Hematopoietic multipotent progenitor cell treated with erythropoietin and hydrocortisone succinate and interleukin-3 and kit ligand, for 15 days (in vitro differentiated cells): ENCODE measurements at places on chromosomes 6 and 20.

DNA sequence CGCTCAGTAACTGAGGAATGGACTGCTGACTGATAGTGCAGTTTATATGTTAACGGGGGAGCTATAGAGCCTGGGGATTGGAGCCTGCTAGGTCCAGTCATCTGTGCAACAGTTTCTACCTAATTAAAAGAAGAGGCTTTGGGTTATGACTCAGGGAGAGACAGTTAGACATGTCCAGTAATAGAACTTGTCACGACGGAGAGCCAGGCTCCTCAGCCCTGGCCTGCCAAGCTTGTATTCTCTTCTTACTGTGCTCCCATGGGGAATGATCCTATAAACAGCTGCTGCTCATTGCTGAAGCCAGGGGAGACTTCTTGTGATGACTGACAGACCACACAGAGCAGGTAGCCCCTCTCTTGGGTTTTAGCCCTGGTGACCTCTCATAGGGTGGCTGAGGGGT is 69.3 kb downstream of the SYNJ2 start:
- DNase-seq = no peak

DNA sequence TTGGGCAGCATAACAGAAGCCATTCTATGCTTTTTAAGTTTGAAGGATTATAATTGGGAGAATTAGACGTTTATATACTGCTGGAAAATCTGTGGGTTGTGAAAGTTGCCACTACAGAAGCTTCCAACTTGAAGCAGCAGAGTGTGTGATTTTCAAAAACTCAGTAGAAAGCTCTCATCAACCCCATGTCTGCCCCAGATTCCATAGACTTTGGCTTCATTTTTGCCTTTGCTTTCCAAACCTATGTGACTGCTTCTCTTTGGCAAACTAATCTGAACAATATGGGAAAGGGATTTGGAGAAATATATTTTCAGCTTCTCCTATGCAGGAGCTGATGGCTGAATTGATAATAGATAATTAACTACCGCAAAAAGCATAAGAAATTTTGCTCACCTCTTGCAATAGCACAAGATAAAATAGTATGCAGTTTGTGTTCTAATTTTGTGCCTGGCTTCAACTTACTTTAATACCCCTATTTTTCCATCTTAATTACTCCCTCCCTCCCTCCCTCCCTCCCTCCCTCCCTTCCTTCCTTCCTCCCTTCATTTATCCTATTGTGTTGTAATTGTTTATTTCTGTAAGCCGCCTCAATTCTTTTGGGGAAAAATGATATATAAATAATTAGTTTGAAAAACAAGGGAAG is 214.1 kb upstream of the HS3ST5 start:
- DNase-seq = no peak

- no peak for DNase-seq
Observed at GRCh38 chr6:28254121-28254519, 2.1 kb upstream of the ZKSCAN4 start.

DNA sequence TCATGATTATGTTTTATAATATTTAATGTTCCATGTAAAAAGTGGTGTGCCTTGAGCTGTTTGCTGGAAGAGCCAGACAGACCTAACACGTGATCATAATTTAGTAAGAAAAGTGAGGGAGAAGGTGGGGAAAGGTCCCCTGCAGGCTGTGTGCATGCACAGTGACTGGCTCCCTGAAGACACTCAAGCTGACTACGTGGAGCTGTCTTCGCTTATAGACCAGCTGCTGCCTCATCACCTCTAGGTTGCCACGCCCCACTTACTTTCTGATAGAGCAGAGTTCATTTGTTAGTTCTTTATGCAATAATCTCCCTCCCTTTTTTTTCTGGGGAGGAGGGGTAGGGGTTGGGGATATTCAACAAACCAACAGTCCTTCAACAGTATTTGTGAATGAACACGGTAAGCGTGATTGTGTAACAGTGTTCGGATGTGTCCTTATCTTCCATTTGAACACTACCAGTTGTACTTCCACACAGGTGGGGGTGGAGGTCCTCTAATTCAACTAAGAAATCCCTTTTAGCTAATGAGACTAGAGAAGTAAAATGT is 157.3 kb downstream of the BACH2 start:
- DNase-seq = no peak

DNA sequence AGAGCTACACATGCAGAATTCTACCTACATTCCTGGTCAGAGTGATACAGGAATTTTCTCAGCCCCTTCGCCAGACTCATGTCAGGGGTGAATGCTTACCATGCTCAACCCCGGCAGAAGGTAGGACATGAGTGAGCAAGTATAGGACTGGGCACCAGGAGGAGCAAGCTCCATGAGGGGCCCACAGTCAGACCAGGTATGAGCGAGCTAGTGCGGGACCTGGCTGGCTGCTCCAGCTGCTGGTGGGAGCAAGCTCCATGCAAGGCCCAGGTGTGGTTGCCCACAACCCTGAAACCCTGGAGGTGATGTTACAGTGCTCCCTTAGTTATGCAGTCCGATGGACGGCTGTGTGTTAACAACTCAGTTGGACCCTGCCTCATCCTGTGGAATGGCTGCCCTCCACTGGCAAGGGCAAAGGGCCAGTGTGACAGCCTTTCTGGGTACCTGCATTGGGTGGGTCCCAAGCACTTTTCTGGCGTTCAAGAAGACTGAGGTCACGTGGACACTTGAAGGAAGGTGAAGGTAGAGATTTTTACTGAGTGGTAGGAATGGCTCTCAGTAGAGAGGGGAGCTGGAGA is 503.5 kb upstream of the CITED2 start:
- DNase-seq = no peak

DNA sequence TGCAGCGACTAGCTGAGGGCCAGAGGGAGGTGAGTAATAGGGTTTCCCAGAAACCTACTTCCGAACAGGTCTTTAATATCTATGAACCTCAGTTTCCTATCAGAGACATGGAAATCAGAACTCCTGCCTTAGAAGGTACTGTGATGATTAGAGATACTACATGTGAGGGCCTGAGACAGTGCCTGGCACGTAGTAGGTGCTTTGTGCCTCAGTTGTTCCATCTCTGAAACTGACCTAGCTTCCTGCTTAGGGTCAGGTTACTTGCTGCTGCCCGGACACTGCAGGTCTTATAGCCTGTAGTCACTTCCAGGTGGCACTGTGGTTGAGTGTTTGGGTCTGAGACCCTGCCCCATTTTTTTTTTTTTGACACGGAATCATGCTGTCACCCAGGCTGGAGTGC is 20.9 kb downstream of the RAB44 start:
- no peak for DNase-seq

DNA sequence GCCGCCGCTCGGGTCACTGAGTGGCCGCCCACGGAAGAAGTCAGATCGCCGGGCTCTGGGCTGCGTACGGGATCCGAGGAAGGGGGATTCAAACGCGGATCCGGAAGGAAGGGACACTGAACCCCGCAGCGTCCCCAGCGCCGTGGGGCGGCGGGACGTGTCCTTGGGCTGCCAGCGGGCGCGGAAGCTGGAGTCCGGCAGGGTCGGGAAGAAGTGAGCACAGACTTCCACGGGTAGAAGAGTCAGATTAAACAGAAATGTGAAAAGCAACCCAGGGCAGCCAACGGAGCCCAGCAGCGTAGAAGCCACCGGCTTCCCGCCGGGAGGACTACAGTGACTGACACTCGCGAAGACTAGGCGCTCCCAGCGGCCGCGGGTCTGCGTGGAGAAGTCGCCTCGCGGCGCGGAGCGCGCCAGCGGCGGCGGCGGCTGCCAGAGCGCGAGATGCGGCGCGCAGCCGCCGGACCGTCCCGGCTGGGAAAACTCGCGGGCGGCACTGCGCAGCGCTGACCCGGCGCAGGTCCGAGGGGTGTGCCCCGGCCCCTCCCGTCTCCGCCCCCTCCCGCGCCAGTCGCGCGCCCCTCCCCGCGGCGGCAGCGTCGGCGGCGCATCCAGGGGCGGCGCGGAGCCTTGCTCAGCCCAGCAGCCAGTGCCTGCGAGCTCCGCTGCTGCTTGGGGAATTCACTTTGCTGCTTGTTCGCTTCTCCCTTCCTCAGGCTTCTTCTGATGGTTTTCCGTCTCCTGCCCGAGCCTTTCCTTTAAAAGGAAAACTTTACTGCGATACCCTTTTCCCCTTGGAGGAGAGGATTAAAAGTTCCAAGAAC is at the start of gene SAMD5:
TSS of gene SAMD5 (plus strand) at position 649 of the 824 bp plus-strand sequence. CDS start 239 bp downstream, outside the sequence.
- DNase-seq = no peak

- DNase-seq = no peak
Observed at GRCh38 chr6:46989398-46989797, 52.7 kb downstream of the ADGRF1 start.

- no peak for DNase-seq
Observed at GRCh38 chr6:168648240-168649125, 207.5 kb downstream of the SMOC2 start.

- DNase-seq = no peak
Observed at GRCh38 chr6:17039266-17039665, 62.6 kb upstream of the STMND1 start.

- peak; percentile 76 for DNase-seq
Observed at GRCh38 chr20:4068708-4069107, 53.4 kb upstream of the RNF24 start.

DNA sequence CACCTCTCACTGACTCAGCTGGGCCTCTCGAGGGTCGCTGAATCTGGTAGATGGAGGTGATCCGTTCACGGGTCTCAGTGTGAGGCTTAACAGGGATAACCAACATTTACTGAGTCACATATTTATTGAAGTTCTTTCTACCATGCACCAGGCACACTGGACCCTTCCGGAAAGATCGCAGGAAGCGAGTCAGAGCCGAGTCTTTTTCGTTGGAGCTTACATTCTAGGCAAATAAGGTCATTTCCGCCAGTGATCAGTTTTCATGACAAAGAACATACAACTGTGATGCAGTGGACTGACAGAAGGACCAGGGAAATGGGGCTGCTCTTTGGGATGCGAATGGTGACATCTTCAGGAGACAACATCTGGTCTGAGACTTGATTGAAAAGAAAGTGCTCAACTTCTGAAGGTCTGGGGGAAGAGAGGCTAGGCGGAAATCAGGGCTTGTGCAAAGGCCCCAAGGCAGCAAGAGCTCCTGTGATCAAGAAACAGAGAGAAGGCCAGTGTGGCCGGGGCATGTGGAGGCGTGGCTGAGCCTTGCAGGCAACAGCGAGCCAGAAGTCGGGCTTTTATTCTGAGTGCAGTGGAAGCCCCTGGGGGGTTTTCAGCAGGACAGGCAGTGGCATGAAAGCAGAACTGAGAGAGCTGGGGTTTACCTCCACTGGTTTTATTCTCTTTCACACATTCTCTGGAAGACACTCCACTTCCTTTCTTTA is 56.7 kb downstream of the APCDD1L start:
- no peak for DNase-seq

DNA sequence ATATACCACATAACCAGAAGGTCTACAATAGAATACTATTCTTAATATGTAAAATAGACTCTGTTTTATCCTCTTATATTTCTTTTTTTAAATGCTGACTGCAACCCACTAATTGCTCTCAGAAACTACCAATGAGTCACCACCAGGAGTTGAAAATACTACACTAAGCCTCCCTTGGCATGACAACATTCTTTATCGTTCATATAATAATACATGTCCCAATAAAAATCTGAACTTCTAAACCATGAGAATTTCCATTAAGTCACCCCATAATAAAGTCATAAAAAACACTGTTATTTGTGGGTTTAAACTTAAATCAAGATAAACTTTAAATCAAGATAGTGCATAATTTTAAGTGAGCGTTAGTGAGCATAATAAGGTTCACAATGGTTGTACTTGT is 4.2 kb downstream of the HACE1 start:
- no peak for DNase-seq

- DNase-seq = no peak
Observed at GRCh38 chr6:27550692-27551091, 77.8 kb upstream of the ZNF184 start.
